ENCODE measurements at places on chromosomes 1 and 21.

DNA sequence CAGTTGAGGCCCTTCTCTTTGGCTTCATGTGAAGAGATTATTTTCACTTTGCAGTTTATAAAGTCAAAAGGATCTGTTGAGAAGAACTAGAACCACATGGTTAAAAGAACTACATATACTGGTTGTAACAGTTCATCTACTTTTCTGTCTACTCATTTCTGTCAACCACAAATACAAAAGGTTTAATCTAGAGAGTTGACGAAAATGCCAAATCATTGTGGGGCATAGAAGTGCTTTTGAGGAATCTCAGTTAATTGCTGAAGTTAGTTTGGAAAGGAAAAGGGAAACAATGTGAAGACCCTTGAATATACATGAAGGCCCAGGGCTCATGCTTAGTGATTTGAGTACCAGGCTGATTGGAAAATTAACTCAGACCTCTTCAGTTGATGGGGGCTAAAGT is 415.7 kb upstream of the ZP4 start:
- no peak for DNase-seq

DNA sequence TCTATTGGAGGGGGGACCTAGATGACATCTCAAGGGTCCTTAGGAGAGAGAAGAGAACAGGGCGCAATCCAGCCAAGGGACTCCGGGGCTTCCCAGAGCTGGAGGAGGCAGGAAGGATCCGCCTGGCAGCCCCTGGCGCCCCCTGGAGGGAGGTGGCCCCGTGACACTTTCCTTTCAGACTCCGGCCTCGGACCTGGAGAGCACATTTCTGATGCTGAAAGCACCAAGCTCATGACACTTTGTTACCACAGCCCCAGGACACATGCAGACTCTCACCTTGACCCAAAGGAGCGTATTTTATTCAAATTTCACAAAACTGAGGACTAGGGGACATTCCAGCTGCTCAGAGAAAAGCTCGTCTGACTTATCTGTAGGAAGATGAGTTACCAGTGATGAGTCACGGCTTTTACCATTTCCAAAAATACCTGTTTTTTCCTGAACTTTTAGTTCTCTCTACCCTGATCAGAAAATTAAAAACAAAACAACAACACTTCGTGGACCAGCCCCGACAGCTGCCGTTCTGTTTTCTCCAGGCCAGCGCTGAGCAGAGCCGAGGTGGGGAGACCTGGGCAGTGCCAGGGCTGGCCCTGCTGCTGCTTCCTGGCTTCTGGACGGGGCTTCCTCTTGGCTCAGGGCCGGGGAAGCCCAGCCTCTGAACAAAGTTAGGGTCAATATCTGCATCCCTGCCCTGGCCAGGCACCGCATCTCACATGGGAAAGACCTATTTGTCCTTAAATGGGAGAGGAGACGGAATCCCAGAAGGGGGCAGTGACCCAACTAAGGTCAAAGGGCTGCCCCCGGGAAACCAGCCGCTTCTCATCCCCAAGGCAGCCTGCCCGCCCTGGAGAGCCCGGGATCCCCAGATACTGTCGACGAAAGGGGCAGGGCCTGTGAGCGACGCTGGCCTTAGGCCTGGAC is 21.6 kb upstream of the POFUT2 start:
- DNase-seq, result no peak

DNA sequence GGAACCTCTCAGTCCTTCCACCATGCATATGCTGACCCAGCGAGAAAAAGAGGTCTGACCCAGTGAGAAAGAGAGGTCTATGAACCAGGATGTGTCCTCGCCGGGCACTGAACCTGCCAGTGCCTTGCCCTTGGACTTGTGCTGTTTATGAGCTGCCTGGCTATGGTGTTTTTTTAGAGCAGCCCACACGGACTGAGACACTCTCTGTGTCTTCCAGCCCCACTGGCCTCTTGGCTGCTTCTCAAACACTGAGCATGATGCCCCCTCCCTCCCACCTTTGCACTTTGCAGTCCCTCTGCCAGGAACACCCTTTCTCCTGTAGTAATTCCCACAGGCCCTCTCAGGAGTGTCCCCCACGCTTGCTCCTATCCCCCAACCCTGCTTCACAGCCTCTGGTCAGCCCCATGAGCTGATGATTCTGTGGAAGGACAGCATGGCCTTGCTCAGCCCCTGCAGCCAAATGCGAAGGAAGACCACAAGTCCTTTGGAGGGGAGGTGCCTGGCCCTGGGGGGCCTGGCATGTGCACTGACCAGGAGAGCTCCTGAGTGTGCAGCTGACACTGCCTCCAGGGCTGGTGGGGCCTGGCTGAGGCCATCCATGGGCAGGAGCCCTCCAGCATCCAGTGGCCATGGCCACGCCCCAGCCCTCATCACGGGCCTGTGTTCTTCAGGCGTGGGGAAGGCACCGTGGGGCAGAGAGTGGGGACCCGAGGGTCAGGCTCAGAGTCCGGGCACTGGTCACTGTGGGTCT is 23.8 kb downstream of the WNT3A start:
- DNase-seq, result no peak

GRCh38 chr1:55190109-55190508 is 25.1 kb downstream of the USP24 start:
- DNase-seq, result no peak

GRCh38 chr1:16924216-16924918 is 2.6 kb downstream of the CROCC start:
- no peak for DNase-seq

- DNase-seq, result no peak
These were observed 38.4 kb downstream of the NEK2 start for GRCh38 chr1:211637066-211637465.

DNA sequence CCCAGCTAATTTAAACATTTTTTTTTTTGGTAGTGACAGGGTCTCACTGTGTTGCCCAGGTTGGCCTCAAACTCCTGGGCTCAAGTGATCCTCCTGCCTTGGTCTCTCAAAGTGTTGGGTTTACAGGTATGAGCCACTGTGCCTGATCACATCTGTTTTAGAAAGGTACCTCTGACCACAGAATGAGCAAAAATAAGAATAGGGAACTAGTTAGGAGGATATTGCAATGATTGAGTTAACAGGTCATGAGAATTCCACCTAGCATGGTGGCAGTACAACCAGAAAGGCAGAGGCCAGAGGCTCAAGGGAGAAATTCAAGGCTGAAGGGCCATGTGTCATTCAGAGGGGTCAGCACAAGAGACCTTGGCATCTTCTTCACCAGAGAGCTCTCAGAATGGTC is 49.6 kb downstream of the ELAPOR1 start:
- DNase-seq, result no peak

DNA sequence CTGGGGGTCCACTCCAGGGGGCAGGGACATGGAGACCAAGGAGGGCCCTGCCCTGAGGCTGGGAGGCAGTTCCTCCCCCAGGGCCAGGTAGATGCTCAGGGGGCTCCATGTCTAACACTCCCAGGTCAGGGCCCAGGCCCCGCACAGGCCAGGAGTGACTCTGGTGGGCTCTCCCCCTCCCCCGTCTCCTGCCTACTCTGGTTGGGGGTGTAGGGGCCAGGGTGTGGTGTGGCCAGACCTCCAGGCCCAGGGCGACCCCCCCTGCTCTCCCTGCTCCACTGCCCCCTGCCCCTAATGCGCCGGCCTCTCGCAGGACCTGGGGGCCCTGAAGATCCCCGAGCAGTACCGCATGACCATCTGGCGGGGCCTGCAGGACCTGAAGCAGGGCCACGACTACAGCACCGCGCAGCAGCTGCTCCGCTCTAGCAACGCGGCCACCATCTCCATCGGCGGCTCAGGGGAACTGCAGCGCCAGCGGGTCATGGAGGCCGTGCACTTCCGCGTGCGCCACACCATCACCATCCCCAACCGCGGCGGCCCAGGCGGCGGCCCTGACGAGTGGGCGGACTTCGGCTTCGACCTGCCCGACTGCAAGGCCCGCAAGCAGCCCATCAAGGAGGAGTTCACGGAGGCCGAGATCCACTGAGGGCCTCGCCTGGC is 19.7 kb upstream of the CCDC27 start:
- DNase-seq, result no peak

GRCh38 chr1:192201303-192201702 is 43.0 kb downstream of the RGS18 start:
- no peak for DNase-seq

- DNase-seq, result no peak
These were observed 1.3 kb upstream of the AKT3 start for GRCh38 chr1:243851257-243851756.

- DNase-seq, result no peak
These were observed 22.1 kb upstream of the ACTRT2 start for GRCh38 chr1:2999138-2999537.

GRCh38 chr1:158255656-158256055 is 1.4 kb downstream of the CD1A start:
- DNase-seq, result no peak

GRCh38 chr1:187010571-187011309 is 182.0 kb downstream of the PLA2G4A start:
- DNase-seq, result no peak

- DNase-seq, result no peak
These were observed 12.3 kb downstream of the MYSM1 start for GRCh38 chr1:58687516-58687915.

- no peak for DNase-seq
These were observed 7.3 kb downstream of the TSHB start for GRCh38 chr1:115036814-115037507.

GRCh38 chr1:36760081-36760480 is 274.2 kb downstream of the GRIK3 start:
- DNase-seq, result no peak

DNA sequence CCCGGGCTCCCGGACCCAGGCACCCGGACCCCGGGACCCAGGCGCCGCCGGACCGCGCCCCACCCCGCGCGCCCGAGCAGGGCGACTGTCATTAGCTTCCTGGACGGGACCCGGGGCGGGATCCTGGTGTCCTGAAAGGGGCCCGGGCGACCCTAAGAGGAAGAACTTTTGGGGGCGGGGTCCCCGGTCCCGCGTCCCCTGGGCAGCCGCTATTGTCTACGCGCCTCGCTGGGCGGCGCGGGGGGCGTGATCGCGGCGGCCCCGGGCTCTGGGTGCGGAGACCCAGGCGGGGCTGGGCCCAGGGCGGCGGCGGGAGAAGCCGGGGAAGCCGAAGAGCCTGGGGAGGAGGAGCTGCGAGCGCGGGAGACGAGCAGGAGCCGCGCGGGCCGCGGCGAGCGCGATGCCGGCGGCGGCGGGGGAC is 465 bp downstream of the HUNK start:
- DNase-seq, result no peak

- no peak for DNase-seq
These were observed 60.5 kb downstream of the TOR1AIP2 start for GRCh38 chr1:179817056-179817455.

DNA sequence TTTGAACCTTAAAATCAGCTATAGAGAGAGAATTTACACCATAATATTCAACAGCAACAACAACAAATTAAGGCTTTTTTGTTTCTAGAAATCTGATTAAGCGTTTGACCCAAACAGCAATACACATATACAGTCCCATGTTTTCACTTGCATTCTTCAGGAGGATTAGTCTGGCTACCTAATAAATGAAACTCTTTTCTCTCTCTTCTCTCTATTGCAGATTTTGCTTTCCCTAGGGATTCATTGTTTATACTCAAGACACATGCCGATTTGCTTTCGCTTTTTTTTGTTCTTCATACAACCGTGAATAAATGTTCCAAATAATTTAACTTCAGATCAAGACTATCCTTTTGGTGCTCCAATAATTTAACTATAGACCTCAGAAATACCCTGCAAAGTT is 162.4 kb upstream of the PTBP2 start:
- DNase-seq, result no peak

DNA sequence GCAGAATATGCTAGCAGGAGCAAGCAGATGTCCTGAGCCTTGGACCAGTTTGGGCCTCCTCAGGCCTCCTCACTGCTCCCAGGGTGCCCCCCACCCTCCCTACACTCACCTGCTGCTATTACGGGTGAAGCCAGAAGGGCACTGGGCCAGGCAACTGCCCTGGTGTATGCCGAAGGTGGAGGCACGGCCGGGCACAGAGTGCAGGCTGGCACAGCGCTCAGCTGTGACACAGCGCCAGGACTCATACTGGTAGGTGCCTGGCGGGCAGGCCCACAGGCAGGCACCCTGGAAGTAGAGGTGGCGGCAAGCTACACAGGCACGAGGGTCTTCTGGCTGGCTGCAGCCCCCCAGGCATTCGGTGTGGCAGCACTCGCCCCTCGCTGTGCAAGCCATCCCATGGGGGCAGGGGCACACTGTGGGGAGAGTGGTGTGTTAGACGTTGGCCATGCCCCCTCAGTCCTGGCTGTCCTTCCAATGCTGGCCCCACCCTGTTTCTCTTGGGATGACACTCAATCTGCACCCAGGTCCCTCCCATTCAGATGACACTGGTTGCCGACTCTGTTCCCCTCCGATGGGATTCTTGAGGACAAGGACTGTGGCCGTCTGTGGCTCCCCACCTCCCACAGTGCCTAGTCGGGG is 7.0 kb downstream of the INSRR start:
- no peak for DNase-seq

DNA sequence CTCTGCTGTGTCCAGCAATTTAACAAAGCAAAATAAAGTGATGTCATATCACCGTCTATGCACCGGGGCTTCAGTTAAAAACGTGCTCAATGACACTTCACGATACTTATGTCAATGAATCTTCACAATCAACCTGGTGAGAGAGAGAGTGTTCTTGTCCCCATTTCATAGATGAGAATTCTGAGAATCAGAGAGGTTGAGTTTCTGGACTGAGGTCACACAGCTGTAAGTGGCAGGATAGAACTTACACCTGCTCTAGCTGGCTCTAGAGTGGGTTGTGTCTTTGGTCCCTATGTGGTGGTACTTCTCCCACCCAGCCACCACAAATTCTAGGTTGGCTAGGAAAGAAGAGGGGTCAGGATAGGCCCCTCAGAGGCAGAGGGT is 5.2 kb downstream of the NTRK1 start:
- DNase-seq, result no peak

GRCh38 chr1:226993814-226994585 is 53.9 kb downstream of the COQ8A start:
- DNase-seq, result no peak

GRCh38 chr21:40466893-40467483 is 380.0 kb downstream of the DSCAM start:
- DNase-seq, result no peak

GRCh38 chr1:34850382-34850781 is 9.2 kb downstream of the SMIM12 start:
- no peak for DNase-seq

DNA sequence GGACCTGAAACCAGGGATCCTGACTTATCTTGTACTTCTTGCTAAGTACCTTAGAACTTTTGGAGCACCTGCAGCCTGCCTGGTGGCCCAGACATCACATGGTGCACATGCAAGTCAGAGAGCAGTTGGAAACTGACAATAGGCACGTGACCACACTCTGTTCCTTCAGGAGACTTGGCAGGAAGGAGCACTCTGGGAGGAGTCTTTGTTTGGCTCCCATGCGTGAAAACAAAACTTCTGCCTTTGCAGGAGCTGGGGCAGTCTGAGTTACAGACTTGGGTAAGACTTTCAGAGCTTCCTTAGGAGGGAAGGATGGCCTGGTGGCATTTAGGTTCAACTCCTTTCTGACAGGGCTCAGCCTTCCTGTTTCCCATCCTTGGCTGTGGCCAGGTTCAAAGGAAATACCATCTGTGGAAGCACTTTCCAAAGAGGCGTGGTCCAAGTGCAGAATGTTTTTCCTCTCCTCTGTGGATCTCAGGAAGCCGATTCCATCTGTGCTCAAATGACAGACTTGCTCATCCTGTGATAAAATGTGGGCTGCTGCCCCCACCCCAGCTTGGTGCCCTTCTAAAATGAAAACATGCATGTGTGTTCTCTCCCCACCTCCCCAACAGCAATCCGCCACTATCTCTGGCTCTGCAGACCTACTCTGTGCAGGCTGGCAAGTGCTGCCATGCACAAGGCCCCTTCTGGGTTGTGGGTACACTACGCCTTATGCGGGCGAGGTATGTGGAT is 14.1 kb upstream of the ZNF436 start:
- DNase-seq, result no peak

Data from fibroblast of skin of left biceps (primary cell).